ENCODE measurements at places on chromosomes 2 and 18. TPM values are rescaled to one million over a fixed set of nuclear protein-coding genes. Genes with fewer than 3 reads are reported as not detected.

DNA sequence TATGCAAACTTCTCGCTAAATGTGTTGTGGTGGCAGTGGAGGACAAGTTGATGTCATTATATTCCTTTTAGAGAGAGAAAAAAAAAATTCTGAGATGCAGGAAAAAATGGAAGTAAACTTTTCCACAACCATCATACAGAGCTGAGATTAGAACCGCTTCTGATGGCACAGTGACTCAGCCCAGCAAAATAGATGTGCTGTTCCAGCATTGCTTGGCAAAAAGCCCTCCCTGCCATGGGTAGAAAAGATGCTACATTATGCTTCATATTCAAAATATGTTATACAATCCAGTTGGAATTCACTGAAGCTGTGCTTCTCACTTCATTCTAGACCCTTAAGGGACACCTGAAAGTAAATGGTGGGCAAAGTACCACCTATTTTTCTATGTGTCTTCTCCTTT, 1047.6 kb upstream of the FANCL start:
- DNase-seq, result no peak

DNA sequence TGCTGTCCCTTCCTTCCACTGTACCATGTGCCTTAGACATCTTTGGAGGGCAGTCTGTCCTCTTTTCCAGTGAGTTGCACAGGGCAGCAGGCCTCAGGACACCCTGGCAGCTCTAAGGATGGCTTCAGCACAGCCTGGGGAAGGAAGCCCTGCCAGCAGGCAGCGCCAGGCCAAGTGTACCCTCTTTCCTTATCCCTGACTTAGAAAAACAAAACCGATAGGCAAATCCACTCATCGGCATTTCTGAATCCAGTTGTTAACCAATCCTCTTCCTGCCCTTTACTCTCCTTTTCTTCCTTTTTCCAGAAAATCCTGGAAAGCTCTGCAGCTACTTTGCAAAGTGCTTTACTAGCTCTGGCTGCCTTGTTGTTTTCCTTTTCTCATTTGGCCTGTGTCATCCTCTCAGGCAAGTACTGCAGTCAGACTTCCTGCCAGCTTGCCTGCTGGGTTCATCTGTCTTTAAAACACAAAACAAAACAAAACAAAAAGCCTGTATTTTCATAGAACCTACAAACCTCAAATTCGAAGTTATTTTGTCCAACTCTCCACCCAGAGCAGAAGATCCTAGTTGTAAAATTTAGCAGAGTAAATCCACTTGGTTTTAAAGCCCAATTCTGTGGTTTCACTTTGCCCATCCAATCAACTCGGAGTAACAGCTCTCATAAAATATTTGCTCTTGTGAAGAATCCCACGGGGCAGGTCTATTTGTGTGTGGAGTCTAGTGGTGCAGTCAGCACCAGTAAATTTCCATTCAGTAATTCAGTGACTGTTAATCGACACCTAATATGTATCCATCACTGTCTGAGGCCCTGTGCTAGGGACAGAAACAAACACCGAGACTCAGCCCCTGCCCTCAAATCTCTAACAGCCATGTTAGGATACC, 45.2 kb downstream of the PCBP1 start:
- DNase-seq, result peak; percentile 76

DNA sequence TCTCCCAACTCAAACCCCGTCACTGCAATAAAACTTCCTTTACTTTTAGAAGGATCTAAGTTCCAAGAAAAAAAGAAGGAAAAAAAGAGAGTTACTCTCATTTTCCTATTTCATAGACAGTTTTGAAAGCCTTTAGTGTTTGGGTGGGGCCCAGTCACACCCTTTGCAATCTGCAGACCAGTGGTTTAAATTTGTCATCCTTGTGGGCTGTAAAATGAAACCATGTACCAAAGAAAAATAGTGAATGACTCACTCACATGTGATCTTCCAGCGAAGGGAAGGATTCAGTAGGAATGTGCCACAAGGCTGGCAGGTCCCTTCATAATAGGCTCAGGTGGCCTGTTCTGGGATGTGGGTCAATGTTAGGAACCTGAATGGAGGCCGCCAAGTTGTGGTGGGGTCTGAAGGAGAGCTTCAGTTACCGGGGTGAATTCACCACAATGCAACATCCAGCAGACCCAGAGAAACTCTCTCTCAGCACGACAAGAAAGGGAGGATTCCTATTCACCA, 28.3 kb downstream of the ANXA4 start:
- DNase-seq, result peak; percentile 51

DNA sequence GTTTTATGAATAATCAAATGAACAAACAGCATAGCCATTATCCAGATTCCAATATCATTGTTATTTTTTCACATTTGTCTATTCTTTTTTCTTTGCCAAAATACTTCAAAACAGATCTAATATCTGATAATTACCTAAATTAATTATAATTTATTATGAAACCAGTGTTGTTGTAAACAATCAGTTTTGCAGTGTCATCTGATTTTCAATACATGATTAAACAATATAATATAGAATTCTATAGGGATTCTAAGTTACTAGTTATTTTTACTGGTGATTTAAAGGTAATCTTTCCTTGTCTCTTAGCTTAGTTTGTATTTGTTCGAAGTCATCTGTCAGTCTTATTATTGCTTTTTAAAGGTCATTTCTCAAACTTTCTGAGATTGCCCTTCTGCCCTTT, 101.0 kb downstream of the BIRC6 start:
- no peak for DNase-seq

DNA sequence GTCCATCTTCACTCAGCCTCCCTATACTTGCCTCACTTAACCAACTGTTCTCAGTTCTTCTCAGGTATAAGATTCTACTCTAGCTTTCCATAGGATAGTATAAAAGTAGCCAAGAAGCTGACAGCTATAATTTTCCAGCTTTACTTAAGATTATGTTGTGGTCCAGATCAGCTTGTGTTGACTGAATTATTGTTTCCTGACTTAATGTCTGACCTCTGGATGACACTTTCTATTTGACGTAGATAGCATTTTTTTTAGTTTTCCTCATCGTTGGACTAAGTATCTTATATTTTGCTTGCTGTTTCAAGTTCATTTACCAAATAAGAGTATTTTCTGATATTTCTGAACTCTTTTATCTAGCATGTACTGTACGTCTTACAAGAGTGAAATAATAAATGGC, 1272.5 kb upstream of the CDH2 start:
- DNase-seq, result no peak

GRCh38 chr2:204538182-204539018, 6.9 kb upstream of the PARD3B start:
- DNase-seq, result peak; percentile 82

- no peak for DNase-seq
Measured at GRCh38 chr18:34223164-34223892, 1.4 kb downstream of the NOL4 start.

Gene NIFK
- 25.3 TPM for total RNA-seq

Gene DNAJC5G
- total RNA-seq, result 2.1 TPM

Gene TLX2
- total RNA-seq, result not detected

Gene CDH20
- not detected for total RNA-seq

Gene LMAN1
- 66.5 TPM for total RNA-seq

Measured in right cardiac atrium (tissue), 5 donors.